ENCODE measurements at places on chromosomes 7 and 10. TPM values are rescaled to one million over a fixed set of nuclear protein-coding genes. Genes with fewer than 3 reads are reported as not detected.

The ZNF488 gene
- total RNA-seq, result 0.12 TPM

The PLXDC2 gene
- 155 TPM for total RNA-seq

The ANKRD1 gene
- total RNA-seq, result 0.30 TPM

The NRP1 gene
- total RNA-seq, result 221 TPM

The PITX3 gene
- total RNA-seq, result not detected

The UCN3 gene
- total RNA-seq, result not detected

The CH25H gene
- total RNA-seq, result 1.7 TPM

The SCIN gene
- 1.7 TPM for total RNA-seq

The TMEM178B gene
- 0.26 TPM for total RNA-seq

The SFRP4 gene
- total RNA-seq, result 302 TPM

The MSMB gene
- not detected for total RNA-seq

The BUB3 gene
- total RNA-seq, result 61.4 TPM

The ASZ1 gene
- total RNA-seq, result not detected

The AKR1C4 gene
- not detected for total RNA-seq

The GPR26 gene
- total RNA-seq, result not detected

Data from aorta (tissue), 5 donors.